G401 (cell line): ENCODE measurements at places on chromosomes 1 and 21. TPM values are rescaled to one million over a fixed set of nuclear protein-coding genes. Genes with fewer than 3 reads are reported as not detected.

- no peak for DNase-seq
These were observed 3.3 kb downstream of the CHD5 start for GRCh38 chr1:6176779-6177178.

DNA sequence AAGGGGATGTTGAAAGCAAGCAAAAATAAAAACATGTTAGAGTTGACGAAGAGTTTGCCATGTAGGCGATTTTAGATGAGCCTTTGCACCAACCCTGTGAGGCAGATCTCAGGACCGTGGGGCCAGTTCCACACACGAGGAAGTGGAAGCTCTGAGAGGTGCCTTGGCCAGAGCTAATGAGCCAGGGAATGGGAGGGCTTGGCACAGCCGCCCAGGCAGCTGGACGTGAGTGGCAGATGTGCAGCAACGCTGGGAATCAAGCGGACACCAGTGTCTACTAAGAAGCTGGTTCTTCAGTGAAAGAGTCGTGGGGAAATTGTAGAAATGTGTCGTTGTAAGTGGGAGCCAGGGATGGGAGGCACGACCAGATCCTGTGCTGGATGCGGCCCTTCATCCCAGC, 58.9 kb upstream of the COL6A1 start:
- DNase-seq, result no peak

- no peak for DNase-seq
These were observed 66.6 kb downstream of the MTR start for GRCh38 chr1:236861560-236862218.

DNA sequence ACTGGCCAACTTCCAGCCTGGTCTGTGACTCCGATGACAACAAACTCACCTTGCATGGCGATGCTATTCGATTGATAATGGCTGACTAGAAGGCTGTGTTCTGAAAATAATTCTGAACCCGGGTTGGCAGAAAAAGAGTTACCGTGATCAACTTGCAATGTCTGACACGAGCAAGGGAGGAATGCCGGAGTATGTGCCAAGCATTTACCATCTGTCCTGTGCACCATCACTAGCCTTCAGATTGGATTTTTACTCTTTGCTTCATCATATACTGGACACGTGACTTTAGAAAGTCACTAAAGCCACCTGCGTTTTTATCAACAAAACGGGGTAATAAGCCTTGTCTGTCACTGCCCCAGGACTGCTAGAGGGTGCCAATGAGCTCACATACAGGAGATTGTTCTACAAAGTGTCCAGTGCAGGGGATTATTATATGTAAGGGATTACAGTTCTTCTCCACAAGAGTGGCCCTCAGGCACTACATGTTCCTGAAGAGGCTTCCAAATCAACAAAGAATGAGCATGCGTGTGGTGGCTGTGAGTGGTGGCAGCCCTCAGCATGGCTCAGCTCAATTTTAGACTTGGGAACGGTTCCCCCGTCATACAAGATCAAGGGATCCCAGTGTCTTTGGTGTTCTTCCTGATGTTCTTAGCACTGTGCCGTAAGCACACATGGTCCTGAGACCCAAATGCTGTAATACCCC, 35.8 kb downstream of the SSBP3 start:
- DNase-seq, result peak; percentile 84

GRCh38 chr1:168287237-168287664, 6.6 kb downstream of the TBX19 start:
- DNase-seq, result no peak

DNA sequence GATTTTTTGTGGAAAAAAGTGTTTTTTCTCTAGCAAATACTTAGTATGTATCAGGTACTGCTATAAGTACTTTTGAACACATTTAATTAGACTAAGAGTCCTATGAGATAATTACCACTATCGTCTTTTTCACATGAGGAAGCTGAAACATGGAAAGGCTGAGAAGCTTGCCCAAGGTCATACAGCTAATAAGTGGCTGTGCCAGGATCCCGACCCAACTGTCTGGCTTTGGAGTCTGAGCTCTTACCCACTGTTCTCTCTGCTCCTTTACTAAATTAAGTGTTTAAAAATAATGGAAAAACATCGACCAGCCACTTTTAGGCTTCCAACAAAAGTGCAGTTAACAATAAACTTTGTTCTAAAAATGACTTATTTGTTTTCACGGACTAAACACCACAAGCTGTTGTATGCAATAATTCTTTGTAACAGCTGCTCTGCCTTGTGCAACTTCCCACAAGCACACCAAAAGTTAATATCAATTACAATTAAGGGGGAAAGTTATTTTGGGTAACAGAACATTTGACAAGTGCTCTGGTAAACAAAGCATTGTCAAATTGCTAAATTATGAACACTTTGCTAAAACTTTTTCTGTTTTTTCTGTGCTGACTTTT, 75.7 kb downstream of the CRB1 start:
- DNase-seq, result no peak

DNA sequence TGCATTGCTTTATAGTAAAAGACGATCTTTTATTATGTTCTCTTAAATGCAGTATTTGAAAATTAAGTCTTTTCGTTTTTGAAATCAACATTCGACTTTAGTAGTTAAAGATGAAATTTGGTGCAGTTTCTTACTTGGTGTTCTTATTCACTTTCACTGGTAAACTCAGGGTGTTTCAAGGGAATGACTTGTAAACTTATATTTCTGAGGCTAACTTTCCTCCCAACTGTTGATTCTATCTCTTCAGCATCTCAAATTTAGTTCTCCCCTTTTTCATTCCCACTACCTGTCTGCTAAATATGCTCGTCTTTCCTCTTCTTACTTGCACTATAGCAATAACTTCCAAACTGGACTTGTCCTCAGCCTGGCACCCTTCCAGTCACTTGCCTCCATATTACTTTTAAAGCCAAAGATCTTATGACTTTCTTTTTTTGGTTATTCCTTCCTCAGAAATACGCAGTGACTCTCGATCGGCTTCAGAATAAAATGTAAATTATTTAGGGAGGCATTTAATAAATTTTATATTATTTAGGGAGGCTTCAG, 988 bp downstream of the SLC35A3 start:
- no peak for DNase-seq

DNA sequence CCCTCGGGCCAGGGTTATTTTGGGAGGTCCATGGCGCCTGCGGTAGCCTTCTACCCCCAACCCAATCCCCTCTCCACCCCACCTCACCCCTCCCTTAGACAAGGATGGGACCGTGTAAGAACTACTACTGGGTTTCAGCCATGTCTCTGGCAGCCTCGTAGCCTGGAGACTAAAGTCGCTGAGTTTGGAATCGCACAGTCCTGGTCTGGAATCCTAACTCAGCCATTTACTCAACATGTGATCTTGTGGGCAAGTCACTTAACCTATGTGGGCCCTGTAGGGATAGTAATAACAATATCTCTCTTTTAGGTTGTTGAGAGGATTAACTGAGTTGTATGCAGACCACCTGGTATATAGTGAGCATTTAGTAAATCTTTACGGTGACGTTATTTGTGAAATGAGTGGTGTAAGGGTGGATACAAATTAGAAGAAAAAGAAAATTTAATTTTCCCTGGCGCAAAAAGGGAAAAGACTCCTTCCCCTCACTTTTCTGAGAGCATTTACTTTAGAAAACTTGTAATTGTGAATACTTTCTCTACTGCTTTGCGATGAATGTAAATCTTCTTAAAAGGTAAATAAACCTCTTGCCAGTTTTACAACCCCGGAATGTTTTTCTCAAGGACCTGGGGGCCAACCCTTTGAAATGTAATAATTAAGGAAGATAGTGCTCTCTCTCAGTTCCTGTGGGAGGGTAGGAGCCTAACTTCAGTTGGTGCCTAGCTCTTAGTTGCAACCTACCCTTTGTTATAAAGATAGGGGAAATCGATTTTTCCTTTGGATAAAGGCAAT, 615 bp upstream of the MRPS15 start:
- DNase-seq, result no peak

GRCh38 chr21:37196847-37197246, 70.3 kb downstream of the VPS26C start:
- DNase-seq, result no peak

DNA sequence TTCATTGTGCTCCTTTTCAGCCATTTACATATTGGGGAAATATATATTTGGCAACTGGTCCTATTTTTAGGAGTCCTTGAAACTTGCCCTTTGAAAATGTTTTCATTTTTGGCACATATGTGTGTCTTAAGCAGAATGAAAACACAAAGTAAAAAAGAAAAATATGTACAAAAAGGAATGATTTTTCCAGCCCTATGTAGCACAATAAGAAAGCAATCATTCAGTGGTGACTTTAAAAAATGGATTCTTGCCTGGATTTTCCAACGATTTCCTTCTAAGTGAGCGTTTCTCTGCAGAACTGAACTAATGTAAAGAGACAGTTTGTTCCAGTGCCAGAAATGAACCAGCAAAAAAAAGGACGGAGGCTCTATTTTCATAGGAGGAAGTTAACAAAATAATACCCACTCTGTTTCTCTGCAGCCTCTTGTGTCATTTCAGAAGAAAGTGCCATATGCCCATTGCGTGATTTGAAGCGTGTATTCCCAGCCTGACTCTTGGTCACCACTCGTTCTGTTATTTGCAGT, 340.1 kb downstream of the SETD4 start:
- DNase-seq, result peak; percentile 85

GRCh38 chr21:45383615-45384201, 21.3 kb upstream of the COL18A1 start:
- DNase-seq, result no peak

- no peak for DNase-seq
These were observed 850 bp upstream of the KHDC4 start for GRCh38 chr1:155934936-155935590.

DNA sequence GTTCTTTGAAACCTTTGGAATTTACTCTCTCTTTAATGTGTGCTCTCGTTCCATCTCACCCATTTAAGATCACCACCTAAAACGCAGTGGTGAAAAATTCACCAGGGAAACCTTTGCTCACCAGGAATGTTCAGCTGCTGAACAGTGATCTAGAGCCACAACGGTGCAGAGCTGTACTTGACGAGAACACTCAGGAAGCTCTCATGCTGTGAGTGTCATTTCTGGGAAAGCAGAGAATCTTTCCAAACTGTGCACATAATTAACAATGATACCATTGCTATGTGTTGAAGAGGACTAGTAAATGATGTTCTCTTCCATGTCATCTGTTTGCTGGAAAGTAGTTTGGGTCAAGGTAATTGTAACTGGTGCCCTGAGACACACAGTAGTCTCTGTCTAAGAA, 117.1 kb downstream of the ZZZ3 start:
- no peak for DNase-seq

- no peak for DNase-seq
These were observed 72.0 kb downstream of the DAP3 start for GRCh38 chr1:155760751-155761475.

DNA sequence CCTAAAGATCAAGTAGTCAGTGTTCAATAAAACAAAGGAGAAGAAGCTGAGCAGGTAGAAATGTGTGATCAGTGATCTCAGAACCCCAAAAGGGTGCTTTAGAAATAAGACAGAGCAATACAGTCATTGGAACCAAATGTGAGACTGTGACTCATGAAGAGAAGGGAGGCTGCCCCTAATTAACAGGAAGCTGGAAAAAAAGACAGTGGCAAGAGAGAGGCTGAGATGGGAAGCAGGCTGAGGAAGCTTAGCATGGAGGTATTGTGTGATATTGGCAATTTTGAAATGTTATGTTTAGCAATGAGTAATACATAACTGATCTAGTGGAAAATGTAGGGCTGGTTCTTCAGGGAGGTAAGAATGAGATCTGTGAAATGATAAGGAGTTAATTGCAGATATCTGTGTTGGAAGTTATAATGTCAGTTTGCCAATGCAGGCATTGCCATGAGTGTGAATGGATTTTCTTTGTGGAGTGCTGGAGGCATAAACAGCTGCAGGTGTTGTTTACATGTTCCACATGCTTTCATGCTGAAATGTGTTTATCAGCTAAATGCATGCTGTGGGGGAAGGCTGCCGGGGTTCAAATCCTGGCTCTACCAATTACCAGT, 90.6 kb upstream of the CACNA1E start:
- no peak for DNase-seq

- DNase-seq, result no peak
These were observed 267.9 kb downstream of the SDCCAG8 start for GRCh38 chr1:243523766-243524165.

- DNase-seq, result peak; percentile 41
These were observed 8.5 kb upstream of the ARHGAP29 start for GRCh38 chr1:94245747-94246438.

Gene LCE6A
- not detected in 2 replicates for total RNA-seq

Gene OR2L8
- total RNA-seq, result not detected in 2 replicates

Gene PTAFR
- 0.27 and 0.49 TPM in 2 replicates for total RNA-seq

Gene S100A3
- total RNA-seq, result 0.37 and 4.3 TPM in 2 replicates

Gene B3GALT5
- not detected in 2 replicates for total RNA-seq

Gene UBE2U
- total RNA-seq, result not detected in 2 replicates

Gene SPATA1
- total RNA-seq, result not detected in 2 replicates

Gene KRTAP19-5
- not detected in 2 replicates for total RNA-seq

Gene PLXNA2
- total RNA-seq, result 0.55 and 0.92 TPM in 2 replicates

Gene ACKR1
- total RNA-seq, result not detected in 2 replicates
